ENCODE measurements at places on chromosomes 16 and 17.

- DNase-seq: no peak
Measured at GRCh38 chr17:35816723-35817122, 7.4 kb downstream of the TAF15 start.

DNA sequence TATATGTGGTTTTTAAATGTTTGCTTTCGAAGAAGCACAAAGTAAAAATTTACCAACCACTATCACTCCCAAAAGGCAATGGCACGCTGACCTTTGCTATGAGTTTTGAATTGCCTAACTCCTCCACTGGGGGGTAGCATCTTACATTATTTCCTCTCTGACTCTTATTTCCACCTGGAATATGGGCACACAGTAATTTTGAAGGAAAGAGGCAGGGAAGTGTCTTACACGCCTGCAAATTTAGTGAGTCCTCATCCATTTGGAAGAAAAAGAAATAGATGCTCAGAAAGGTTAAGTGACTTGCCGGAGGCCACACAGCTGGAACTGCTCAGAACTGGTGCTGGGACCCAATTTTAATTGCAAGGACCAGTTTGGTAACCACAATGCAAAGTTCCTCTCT lies 29.9 kb upstream of the IRX6 start:
- no peak for DNase-seq

DNA sequence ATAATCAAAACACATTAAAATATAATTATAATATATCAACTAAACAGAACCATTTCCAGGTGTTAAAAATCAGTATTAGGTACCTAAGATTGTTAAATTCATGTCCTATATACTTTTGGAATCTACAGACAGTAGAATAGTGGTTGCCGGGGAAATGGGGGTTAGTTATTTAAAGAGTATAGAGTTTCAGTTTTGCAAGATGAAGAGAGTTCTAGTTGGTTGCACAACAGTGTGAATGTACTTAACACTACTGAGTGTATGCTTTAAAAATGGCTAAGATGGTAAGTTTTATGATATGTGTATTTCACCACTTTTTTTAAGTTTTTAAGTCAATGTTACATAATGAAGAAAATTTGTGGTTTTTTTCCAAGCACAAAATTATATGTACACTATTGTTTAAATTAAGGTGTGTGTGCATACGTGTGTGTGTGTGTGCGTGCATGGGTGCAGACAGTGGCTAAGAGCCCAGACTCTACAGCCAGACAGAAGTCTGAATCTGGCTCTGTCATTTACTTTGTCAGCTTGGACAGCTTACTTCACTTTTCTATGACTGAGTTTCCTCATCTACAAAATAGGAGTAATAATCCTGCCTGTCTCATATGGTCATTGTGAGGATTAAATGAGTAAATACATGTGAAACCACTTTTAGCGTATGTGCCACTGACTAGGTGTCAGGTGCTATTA lies 25.3 kb upstream of the PHAF1 start:
- no peak for DNase-seq

DNA sequence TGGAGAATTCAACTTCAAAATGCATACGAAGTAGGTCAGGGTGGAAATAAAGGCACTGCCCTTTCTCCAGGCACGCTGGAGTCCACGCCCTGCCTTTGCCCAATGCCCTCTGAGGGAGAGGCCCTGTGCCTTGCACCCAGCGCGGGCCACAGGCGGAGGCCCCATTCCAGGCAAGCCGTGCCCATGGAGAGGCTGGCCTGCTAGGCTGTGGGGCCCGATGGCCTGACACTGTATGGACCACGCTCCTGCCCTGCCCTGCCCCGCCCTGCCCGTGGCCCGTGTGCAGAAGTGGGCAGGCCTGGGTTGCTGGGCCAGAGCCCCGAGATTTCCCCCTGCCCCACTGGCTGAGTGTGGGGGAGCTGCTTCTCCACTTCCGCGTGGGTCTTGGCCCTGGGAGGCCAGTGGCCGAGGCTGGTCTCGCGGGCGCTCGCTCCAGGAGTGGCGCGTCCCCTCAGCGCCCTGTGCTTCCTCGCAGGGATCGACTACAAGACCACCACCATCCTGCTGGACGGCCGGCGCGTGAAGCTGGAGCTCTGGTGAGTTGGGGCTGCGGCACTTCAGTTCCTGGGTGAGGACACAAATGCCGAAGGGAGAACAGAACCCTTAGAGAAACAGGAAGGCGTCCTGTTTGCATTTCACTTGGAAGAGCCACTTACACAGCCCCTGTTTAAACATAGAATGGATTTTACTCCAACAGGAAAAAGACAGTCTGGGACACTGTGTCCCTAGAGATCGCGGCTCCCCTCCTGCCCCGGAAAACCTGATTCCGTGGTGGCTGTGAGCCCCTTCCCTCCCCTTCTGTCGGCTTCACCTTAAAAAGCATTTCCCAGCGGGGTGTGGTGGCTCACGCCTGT lies 13.8 kb upstream of the WFIKKN1 start:
- no peak for DNase-seq
